DND-41 (cell line): ENCODE measurements at places on chromosomes 6 and 20.

DNA sequence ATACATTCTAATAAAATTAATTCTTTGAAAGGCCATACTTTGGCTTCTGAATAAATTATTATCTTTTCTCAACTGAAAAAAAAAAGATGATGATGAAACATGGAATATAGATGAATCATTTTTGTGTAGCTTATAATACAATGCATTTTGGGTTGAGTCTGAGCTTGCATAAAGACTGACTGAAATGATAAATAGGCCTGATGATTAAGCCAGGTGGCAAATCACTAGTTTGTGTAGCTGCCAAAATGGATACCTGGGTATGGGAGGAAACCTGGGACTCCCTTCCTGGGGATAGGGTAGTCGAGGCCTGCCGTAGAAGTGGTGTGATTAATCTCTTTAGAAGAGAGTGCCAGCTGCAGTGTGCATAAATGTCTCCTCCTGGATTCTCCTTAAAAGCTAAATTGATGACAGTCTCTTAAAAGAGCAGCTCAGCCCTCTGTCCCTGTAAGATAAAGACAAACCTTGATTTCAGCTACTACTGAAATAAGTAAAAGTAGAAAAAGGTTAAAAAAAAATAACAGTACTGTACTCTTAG is 275.1 kb downstream of the GRIK2 start:
- no peaks in the 10 kb centered on the region for H3K4me1 ChIP-seq
- no peak overlapping the region for H3K27ac ChIP-seq
- H3K36me3 ChIP-seq = no peaks in the 10 kb centered on the region
- H3K27me3 ChIP-seq = no peaks in the 10 kb centered on the region
- no peak overlapping the region for H3K4me3 ChIP-seq

DNA sequence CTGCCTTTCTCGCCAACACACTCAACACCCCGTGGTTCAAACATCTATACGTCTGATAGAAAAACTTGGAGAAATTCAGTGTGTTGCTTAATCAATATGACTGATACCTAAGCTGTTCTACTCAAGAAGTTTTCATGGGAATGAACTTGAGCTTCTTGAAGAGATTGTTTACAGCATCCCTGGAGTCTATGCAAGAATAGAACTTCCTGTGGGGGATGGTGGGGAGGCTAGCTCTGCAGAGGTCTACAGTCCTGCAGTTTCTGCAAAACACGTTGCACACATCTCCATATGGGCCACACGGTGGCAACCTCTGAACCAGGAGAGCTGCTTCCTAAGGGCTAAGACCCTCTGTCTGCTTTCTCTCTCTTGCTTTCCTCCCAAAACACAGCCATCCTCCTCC is 32.7 kb upstream of the FANCE start:
- no peak overlapping the region for H3K4me3 ChIP-seq
- DNase-seq = peak; percentile 48
- H3K27ac ChIP-seq = peak overlapping the region; percentile 30
- H3K4me1 ChIP-seq = peaks cover 9% of the 10 kb centered on the region
- no peaks in the 10 kb centered on the region for H3K27me3 ChIP-seq

DNA sequence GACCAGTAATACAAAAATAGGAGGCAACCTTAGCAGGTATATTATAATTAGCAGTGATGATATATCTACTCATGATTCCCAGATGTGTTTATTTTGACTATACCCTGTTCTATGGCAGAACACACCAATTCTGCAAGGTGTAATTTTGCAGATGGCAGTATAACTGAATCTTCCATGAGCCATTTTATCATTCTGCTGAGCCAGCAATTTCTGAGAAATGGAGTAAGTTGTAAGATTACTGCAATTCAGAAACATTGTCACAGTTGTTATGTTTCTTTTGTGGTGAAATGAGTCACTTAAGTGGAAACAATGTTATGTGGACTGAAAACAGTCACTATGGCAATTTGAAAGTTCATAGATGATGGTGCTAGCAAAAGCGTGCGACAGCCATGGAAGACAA is 63.7 kb upstream of the RIMS1 start:
- no peaks in the 10 kb centered on the region for H3K4me1 ChIP-seq
- H3K27me3 ChIP-seq = no peaks in the 10 kb centered on the region
- H3K27ac ChIP-seq = no peak overlapping the region
- DNase-seq = no peak
- H3K36me3 ChIP-seq = no peaks in the 10 kb centered on the region
- no peak overlapping the region for H3K4me3 ChIP-seq

- no peak overlapping the region for H3K4me3 ChIP-seq
- H3K27me3 ChIP-seq = no peaks in the 10 kb centered on the region
- no peak for DNase-seq
- H3K36me3 ChIP-seq = no peaks in the 10 kb centered on the region
- no peaks in the 10 kb centered on the region for H3K4me1 ChIP-seq
These were observed 169.8 kb upstream of the RIN2 start for GRCh38 chr20:19588241-19588640.

DNA sequence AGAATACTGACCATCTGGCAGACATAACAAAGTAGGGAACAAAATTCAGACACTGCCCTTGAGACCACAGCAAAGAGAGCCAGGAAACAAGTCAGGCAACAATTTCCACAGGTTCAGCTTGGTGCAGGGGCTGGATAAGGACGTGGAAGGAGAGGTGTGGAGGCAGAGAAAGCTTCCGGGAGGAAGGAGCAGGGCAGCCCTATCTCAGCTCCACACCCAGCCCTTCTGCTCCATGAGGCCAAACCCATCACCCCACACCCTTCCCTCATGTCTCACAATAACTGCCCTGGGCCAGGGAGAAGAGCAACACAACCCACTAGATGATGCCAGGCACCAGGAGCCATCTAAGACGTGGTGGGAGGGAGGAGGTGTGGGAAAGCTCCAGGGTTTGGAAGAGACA is 5.8 kb downstream of the SNHG17 start:
- no peak overlapping the region for H3K4me3 ChIP-seq
- DNase-seq = no peak
- H3K4me1 ChIP-seq = peaks cover 52% of the 10 kb centered on the region
- H3K27me3 ChIP-seq = no peaks in the 10 kb centered on the region

DNA sequence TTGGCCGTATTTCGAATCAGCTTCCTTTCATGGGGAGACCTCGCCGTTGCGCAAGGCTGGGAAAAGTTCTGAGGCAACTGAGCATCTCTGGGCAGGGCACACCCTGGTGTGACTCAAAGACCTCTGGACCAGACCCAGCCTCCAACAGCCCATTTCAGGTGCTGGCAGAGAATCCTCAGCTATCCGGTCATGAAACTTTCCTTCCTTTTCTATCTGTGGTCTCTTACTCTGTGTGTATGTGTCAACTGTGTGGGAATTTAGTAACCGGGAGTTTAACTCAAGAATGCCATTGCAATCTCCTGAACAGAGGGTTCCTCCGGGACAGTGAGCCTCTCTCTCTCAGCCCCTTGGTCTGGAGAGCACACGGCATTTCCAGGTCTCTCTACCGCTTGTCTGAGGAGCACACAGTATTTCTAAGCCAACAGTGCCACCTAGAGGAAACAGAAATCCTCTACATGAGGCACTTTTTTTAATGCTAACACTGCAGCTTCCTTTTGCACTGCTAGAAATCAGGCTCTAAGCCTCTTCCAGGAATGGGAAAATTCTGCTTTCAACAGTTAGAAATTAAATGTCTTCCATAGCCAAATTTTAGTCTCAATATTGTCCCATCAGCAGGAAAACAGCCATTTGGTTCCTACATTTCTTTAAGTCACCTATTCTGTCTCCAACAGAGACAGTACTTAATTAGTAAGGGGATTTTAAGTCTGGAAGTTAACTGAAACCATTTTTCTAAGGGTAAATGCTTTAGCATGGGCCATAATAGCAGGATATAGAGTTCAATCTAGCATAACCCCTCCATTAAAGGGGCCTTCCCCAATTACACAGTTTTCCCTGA is 32.7 kb downstream of the PLN start:
- no peaks in the 10 kb centered on the region for H3K27me3 ChIP-seq
- no peak overlapping the region for H3K4me3 ChIP-seq
- H3K36me3 ChIP-seq = peaks cover 48% of the 10 kb centered on the region
- no peak for DNase-seq

DNA sequence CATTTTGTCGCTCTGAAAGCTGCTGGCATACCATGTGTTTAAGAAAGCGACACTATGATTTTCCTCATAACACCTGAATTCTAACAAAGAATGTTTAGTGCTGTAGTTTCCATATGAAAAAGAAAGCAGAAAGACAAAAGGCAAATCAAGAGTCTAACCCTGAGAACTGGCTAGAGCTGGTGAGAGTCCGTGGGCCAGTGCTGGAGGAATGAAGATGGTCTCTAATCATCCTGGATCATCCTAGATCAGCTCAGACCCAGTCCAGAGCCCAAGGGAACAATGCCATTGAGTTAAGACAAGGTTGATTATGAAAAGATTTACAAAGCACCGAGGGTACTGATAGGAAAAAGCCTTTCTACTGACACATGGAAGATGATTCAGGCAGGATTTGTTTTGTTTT is 73.0 kb upstream of the MYLIP start:
- no peaks in the 10 kb centered on the region for H3K27me3 ChIP-seq
- H3K36me3 ChIP-seq = no peaks in the 10 kb centered on the region
- H3K4me3 ChIP-seq = no peak overlapping the region
- no peak overlapping the region for H3K27ac ChIP-seq

- DNase-seq = no peak
- no peaks in the 10 kb centered on the region for H3K4me1 ChIP-seq
- no peaks in the 10 kb centered on the region for H3K36me3 ChIP-seq
- no peaks in the 10 kb centered on the region for H3K27me3 ChIP-seq
- no peak overlapping the region for H3K27ac ChIP-seq
These were observed 185.5 kb downstream of the CDH4 start for GRCh38 chr20:61437280-61438206.

DNA sequence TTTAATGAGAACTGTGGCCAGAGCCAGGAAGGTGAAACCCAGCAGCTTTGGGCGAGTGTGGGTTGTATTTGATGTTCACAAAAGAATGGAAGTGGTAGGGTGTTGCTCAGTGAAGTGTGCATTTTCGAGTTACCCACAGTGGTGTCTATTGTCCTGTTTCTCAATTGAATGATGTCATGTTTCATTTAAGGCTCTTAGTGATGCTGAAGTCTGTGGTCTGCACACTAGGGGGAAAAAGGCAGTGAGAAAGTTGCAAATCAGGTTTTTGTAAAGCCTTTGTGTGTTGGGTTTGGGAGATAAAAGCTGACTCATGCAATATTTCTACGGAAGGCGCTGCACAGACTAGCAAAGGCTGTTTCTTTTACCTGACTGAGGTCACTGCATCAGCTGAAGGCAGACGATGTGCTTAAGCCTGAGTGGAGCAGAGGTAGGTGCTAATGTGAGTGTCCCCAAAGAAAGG is 121.1 kb downstream of the PLEKHG1 start:
- no peaks in the 10 kb centered on the region for H3K36me3 ChIP-seq
- H3K4me3 ChIP-seq = no peak overlapping the region

DNA sequence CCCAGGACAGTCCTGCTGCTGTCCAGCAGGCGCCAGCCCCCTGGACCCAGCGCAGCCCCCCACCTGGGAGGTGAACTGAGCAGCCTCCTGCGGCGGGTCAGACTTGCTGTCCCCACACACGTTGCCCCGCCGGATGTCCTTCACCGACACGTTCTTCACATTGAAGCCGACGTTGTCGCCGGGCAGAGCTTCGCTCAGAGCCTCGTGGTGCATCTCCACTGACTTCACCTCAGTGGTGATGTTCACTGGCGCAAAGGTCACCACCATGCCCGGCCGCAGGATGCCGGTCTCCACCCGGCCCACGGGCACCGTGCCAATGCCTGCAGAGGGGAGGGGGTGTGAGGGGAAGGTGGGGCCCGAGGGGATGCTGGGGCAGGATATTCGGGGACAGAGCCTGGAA is 8.5 kb downstream of the EEF1A2 start:
- no peak for DNase-seq
- H3K27ac ChIP-seq = no peak overlapping the region
- H3K4me1 ChIP-seq = no peaks in the 10 kb centered on the region
- no peaks in the 10 kb centered on the region for H3K36me3 ChIP-seq

DNA sequence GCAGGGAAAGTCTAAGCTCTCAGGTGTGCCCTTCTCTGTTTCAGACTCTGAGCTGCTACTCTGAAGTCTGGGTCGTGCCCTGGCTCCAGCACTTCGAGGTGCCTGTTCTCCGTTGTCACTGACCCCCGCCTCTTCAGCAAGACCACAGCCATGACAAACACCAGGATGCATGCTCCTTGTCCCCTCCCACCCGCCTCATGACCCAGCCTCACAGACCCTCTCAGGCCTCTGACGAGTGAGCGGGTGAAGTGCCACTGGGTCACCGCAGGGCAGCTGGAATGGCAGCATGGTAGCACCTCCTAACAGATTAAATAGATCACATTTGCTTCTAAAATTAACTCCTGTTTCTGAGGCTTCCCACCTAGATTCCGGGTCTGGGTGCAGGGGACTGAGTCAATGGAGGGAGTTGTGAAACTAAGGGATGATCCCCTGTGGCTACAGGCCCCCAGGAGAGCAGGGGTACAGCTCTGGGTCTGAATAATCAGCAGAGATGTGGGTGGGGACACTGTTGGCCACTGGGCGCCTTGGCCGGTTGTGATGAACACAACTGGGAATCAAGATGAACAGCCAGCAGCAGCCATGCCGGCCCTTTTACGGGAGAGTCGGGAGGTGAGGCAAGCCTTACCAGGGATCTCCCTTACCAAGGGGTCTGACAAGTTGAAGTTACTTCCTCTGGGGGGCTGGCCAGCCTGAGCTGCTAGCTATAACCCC is 10.7 kb downstream of the CST7 start:
- H3K36me3 ChIP-seq = peaks cover 72% of the 10 kb centered on the region
- H3K4me1 ChIP-seq = peaks cover 14% of the 10 kb centered on the region
- peak; percentile 1 for DNase-seq
- H3K4me3 ChIP-seq = no peak overlapping the region

DNA sequence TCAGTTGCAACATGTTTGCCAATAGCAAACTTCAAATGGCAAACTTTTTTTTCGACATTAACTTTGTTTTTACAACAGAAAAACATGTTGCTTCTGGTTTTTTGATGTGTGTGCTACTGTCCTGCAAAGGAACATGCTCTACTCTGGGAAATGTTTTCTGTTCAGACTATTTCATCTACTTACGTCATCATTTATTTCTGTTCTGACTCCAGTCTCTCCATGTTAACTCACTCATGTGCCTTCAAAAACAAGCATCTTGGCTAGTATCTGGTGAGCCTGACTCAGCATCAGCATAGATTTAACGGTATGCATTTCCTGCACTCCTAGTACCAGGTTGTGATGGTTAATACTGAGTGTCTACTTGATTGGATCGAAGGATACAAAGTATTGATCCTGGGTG is 36.1 kb upstream of the MAP7 start:
- no peaks in the 10 kb centered on the region for H3K4me1 ChIP-seq
- DNase-seq = no peak
- H3K36me3 ChIP-seq = no peaks in the 10 kb centered on the region
- no peaks in the 10 kb centered on the region for H3K27me3 ChIP-seq
- H3K4me3 ChIP-seq = no peak overlapping the region

GRCh38 chr20:49906615-49907154 is 8.6 kb downstream of the SPATA2 start:
- H3K36me3 ChIP-seq = peaks cover 56% of the 10 kb centered on the region
- no peak overlapping the region for H3K4me3 ChIP-seq
- no peak for DNase-seq

GRCh38 chr6:167826230-167826895 is 348 bp upstream of the AFDN start:
- no peaks in the 10 kb centered on the region for H3K36me3 ChIP-seq
- no peaks in the 10 kb centered on the region for H3K4me1 ChIP-seq
- peaks cover 4% of the 10 kb centered on the region for H3K27me3 ChIP-seq
- no peak overlapping the region for H3K4me3 ChIP-seq
- no peak for DNase-seq
